ENCODE measurements at places on chromosomes 1 and 21.

- DNase-seq = no peak
Measured at GRCh38 chr1:81158592-81158991, 642.1 kb upstream of the ADGRL2 start.

DNA sequence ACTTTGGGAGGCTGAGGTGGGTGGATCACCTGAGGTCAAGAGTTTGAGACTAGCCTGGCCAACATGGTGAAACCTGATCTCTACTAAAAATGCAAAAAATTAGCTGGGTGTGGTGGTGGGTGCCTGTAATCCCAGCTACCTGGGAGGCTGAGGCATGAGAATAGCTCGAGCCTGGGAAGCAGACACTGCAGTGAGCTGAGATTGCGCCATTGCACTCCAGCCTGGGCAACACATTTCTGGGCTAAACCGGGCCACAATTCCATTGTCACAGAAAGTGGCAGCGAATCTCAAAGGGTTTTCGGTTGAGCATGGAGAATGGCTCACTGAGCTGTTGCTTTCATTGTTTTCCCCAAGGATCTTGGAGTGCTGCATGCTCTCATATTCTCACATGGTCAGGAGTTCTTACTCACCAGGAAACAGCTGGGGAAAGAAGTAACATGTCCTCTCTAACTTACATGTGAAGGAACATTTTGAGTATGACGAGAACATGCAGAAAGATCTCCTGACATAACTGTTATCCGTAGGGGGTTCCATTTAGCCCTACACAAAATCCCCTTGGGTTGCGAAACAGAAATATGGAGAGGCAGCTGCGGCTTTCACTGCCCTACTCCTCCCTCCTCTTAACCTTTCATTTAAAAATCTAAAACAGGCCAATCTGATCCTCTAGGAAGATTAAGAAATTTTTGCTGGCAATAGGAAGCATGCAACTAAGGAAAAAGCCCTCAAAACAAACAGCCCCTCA lies 341.1 kb downstream of the PCP4 start:
- DNase-seq = no peak

- no peak for DNase-seq
Measured at GRCh38 chr1:31434979-31435378, 22.0 kb downstream of the SERINC2 start.

DNA sequence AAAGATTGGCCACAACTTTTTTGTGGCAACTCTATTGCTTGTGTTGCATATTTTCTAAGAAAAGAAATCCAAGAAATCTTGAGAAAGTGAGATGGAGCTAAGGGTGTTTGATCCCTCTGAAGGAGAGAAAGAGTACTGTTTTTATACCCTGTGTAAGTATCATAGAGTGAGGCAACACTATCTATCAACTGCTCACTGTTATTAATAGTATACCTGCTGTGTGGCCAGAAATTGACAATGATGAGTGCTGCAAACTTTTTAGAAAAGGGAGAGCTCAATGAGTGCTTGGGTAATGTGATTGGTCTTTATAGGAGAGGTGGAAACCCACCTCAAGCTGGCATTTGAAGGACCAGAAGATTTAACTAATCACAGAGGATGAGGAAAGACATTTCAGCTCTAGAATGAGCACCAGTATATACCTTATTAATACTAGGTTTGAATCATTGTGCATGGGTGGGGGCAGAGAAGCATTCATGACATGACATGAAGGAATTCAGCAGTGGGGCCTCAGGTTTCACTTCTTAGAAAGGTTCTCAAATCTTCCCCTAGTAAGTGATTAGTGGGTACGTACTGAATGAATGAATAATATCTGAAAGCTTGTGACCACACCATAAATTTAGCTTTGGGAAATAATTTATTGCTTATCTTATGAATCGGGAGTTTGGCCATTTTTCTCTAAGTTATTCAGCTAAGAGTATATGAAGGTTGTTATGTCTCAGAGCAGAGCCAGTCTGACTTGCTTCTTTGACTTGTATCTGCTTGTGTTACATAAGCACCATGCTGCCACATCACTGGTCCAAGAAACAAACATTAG lies 169.2 kb upstream of the SGIP1 start:
- no peak for DNase-seq

DNA sequence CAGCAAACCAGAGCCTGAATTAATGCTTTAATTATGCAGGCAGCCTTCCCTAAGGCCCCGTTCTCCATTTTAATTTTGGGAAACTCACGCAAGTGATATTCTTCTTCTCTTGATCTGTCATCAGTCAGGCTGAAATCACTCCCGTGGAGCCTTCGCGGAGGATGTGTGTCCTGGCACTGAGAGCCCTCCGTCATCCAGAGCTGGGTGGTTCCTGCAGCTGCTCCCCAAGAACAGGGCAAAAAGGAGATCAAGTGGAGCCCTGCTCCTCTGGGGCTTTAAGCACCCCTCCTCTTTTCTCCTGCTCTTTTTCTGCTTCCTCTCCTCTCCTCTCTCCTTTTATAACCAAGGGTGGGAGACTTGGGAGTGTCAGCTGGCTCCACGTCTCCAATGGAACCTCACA lies 133.2 kb upstream of the CACNA1E start:
- DNase-seq = no peak

DNA sequence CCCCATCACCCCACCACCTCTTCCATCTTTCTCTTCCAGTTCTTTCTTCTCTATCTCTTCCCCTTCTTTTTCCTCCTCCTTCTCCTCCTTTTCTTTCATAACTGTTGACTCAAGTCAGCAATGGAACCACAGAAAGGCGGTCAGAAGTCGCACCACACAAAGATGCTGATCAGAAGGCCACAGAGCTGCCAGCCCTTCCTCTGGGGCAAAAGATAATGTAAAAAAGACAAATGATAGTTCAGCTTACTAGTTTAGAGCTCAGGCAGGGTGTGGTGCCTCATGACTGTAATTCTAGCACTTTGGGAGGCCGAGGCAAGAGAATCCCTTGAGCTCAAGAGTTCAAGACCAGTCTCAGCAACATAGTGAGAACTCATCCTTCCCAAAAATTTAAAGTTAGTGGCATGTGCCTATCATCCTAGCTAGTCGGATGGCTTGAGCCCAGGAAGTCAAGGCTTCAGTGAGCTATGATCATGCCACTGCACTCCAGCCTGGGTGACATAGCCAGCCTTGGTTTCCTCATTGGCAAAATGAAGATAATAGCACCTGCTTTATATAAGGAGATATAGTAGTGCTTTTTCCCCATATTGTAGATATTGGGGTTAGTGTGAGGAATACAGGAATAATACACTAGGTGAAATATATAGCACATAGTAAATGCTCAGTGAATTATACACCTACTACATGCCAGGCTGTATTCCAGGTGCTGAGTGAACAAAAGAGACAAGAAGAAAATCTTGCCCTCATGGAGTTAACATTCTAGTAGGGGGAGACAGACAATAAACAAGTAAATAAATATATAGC lies 12.5 kb upstream of the IGSF3 start:
- no peak for DNase-seq

GRCh38 chr21:45472445-45473365 lies 67.7 kb downstream of the COL18A1 start:
- no peak for DNase-seq

GRCh38 chr1:244705261-244706234 lies 52.6 kb downstream of the DESI2 start:
- no peak for DNase-seq

GRCh38 chr21:26224366-26224765 lies 53.8 kb upstream of the APP start:
- no peak for DNase-seq

DNA sequence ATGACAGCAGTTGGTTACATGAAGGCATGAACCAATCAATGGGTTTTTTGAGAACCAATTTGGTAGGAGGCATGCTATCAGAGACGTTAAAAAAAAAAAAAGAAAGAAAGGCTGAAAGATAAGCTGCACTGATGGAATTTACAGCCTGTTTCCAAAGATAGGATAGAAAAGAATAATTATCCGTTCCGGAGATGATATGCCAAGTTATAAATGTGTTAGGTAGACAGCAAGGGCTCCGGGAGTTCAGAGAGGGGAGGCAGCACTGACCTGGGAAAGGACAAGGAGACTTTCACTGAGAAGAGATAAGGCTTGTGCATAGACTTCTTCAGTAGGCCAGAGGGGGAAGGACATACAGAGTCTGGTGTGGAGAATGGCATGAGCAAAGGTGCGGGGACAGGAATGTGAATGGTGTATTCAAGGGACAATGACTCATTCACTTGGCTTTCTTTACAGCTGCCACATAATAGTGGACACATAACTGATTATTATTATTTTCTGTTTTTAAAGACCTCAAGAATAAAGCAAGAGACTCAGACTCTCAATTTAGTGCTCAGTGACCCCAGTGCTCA lies 24.8 kb upstream of the ACBD6 start:
- DNase-seq = no peak

GRCh38 chr1:246768403-246769020 lies 44.3 kb downstream of the SCCPDH start:
- no peak for DNase-seq

- DNase-seq = no peak
Measured at GRCh38 chr1:43229826-43230780, 39.7 kb upstream of the TMEM125 start.

GRCh38 chr1:202074985-202075384 lies 47.7 kb upstream of the GPR37L1 start:
- no peak for DNase-seq

DNA sequence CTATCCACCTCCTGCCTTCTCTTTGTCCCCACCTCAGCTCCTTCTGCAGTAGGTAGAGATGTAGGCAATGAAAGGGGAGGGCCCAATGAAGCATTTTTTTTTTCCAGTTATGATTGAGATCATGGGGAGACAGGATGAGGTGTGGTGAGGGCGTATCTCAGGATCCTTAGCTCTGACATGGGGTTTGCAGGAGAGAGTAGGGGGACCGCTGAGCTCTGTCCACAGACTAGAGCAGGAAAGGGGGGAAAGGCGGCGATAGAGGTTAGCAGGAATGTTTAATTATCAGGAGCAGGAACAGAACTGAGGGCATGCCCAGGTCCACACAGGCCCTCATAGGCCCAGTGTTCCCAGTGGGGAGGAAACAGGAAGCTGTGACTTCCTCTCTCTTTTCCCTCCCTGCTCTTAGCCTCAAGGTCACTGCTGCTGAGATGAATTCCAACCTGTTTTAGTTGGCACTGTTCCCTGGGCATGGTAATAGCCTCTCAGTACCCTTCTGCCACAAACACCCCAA lies 901 bp upstream of the RXFP4 start:
- DNase-seq = no peak

- DNase-seq = no peak
Measured at GRCh38 chr1:21702780-21703179, 33.6 kb upstream of the RAP1GAP start.

DNA sequence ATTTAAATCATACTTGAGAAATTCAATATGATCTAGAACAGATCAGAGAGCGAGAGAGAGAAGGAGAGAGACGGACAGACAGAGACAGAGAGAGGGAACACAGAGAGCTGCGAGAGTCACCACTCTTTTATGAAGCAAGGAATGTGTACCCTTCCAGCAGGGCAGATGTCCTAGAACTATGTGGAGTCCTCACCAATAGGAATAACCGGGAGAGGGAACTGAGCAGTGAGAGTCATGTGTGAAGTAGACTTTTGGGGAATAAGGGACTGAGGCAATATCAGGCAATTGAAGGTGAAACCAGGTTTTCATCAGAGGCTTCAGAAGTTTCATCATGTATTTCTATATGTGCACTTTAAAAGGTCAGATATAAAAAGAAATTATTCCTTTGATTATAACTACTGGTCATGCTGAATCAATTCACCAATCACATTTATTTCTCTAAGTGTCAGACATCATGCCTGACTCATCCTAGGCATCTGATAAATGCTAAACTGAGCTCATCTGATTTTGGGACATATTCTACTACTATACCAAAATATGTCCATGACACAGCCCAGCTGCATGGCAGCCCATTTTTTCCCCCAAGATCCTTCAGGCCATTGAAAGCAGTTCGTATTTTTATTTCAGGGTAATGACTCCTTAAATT lies 22.4 kb downstream of the VTCN1 start:
- DNase-seq = no peak

- no peak for DNase-seq
Measured at GRCh38 chr1:119633575-119633974, 14.5 kb downstream of the ZNF697 start.

DNA sequence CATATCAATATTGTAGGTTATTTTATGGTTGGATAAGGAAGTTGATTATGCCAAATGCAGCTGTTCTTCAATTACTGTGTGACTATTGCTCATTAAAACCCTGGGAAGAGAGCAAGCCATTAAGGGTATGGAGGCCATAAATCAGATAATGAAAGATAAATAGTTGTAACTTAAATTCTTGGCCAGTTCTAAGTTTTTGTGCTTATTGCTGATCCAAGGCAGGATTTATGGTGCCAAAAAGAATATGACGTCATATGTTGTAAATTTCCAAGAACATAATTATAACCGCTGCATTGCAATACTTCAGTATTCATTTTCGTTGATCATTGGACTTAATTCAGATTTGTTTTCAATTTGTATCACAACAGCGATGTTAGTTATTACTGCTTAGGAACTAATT lies 211.6 kb downstream of the LRRC40 start:
- DNase-seq = no peak

DNA sequence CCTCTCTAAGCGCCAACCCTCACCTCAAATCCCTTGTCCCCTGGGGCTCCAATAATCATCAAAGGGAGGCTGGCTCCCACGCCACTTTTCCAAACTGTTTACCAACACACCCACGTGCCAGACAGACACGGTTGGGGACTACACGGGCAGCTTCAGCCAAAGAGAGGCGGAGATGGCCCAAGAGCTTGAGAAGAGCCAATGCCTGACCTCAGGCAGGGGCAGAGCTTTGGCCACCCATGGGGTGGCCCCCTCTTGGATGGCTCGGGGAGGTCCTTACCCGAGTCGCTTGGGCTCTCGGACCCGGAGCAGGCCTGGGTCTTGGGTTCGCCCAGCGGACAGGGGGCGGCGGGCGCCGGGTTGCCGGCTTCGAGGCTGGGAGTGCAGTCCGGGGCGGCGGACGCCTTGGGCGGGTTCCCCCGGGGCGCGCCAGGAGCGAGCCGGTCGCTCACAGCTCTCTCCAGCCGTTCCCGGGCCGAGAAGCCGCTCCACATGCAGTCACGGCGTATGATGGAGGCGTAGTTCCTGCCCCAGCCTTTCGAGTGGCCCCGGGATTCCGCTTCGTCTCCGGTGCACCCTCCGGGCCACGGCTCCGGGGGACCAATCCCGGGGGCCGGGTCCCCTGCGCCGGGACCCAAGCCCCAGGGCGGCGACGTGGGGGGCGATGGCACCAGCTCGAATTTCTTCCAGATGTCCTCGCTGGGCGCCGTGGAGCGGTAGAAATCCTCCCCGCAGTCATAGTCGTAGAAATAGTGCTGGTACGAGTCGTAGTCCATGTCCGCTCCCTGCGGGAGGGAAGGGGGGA lies 854 bp downstream of the MYCL start:
- DNase-seq = no peak

- DNase-seq = no peak
Measured at GRCh38 chr1:207018707-207019106, 13.8 kb downstream of the C1orf116 start.

- no peak for DNase-seq
Measured at GRCh38 chr1:198278943-198279342, 122.1 kb downstream of the NEK7 start.

DNA sequence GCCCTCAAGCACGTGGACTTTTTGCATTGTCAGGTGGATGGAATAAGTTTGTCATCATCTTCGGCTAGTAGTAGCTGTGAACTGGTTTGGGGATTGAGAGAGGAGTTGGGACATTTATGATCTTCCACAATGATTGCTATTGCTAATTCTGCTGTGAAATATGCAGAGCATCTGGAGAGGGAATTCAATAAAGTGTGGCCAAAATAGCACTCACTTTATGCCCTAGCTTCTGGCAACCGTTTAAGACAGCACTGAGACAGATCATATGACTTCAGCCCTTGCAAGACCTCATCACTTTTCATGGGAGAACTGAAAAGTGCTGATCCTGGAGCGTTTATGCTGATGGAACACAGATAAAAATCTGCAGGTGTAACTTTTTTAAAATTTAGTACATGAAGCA lies 360.8 kb downstream of the GPATCH2 start:
- no peak for DNase-seq

- no peak for DNase-seq
Measured at GRCh38 chr1:92094595-92094994, 14.4 kb downstream of the BTBD8 start.
